ENCODE measurements at places on chromosomes 2 and 18.

DNA sequence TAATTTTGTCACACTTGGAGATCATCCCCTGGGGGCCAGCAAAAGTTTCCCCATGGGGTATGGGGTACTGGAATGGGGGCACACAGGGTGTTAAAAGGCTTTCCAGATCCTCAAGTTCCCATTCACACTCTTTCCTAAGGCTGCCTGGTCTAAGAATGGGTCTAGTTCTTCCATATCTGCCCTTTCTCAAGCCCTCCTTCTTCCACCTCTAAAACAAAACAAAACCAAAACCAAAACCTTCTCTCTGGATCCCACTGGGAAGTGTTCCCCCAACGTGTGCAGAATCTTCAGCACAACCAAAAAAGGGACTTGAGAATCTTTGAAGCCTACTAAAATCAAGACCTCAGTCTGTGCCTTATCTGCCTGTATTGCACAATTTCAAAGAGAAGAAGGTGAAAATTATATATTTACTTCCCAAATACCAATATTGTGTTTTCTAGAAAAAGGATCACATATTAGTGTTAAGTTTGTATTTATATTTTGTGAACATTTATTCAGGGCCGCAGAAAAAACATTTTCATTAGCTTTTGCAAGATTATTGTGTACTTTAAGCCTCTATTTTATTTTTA lies 207.2 kb upstream of the TCF4 start:
- no peak for DNase-seq

DNA sequence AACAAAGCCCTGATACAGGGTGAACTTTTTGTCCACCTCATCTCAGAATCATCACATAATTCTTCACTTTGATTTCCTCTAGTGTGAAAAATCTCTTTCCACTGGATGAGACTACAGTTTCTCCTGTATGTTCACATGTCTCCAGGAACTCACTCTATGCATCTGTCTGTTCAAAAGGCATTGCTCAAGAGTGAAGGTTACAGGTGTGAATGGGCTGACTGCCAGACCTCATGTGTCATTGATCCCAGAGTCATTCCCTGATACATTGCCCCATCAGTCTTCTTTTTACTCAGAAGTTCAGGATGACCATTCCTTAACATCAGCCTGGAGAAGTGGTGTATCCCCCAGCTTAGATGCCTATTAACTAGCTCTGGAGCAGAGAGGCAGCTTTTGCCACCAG lies 4.4 kb upstream of the DSC3 start:
- no peak for DNase-seq

GRCh38 chr2:63046552-63046951 lies 4.1 kb upstream of the OTX1 start:
- DNase-seq = no peak

GRCh38 chr2:168970711-168971233 lies 60.4 kb downstream of the ABCB11 start:
- no peak for DNase-seq

- DNase-seq = no peak
Observed at GRCh38 chr18:75775121-75775520, 347.6 kb upstream of the SMIM21 start.

DNA sequence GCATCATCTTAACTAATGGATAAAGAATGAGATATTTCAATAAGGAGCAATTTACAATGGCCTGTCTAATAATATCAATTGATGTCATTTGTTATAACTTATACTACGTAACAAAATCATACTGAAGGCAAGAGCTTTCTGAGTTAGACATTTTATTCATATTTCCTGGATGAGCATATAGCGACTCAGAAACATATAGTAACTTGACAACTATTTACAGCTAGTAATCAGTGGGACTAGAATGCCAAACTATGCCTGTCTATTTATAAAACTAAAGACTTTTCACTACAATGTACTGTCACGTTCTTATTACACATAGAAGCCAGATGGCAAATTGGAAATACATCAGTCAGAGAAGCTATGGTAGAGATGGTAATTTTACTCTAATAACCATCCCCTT lies 766.2 kb upstream of the TMEFF2 start:
- no peak for DNase-seq

GRCh38 chr18:3593381-3593903 lies 143.5 kb downstream of the TGIF1 start:
- DNase-seq = no peak

DNA sequence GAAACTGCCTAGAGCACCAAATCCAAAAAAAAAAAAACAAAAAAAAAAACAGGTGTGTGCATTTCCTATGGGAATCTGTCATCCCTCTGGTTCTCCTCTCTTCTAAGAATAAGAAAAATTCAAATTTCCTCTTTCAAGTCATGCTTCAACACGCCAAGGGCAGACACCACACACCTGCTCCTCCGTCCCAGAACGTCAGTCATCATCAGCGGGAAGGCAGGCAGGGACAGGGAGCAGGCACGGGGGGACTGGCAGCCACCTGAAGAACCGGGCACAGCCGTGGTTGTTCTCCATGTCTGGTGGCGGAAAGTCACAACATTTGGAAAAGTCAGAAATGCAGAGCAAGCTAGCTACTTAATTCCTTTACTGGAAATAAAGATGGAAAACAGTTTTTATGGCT lies 214.8 kb downstream of the IKZF2 start:
- no peak for DNase-seq

DNA sequence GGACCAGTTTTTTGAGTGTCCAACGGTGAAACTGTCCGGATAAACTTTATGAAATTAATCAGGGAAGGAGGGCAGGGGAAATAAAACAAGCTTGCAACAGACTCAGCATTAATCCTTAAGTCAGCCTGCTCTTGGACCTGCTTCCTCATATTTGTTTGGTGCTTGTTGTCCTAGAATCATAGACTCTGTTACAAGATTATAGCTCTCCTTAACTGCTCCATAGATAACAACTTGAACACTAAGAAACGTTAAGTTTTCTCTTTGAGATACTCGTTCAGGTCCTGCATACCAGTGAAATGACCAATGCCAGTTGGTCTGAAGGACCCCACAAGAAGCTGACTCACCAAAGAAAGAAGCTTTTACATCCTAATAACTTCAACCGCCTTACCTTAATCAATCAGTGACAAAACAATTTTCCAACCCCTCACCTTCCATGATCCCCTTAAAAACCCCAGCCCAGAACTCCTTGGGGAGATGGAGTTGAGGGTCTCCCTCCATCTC lies 493.2 kb downstream of the PID1 start:
- no peak for DNase-seq

GRCh38 chr2:150047620-150048222 lies 439.7 kb downstream of the RND3 start:
- DNase-seq = no peak

GRCh38 chr2:147989809-147990403 lies 30.6 kb downstream of the ORC4 start:
- no peak for DNase-seq

- no peak for DNase-seq
Observed at GRCh38 chr2:44010266-44010665, 14.5 kb upstream of the LRPPRC start.

GRCh38 chr2:38116762-38117161 lies 40.8 kb upstream of the CYP1B1 start:
- no peak for DNase-seq

DNA sequence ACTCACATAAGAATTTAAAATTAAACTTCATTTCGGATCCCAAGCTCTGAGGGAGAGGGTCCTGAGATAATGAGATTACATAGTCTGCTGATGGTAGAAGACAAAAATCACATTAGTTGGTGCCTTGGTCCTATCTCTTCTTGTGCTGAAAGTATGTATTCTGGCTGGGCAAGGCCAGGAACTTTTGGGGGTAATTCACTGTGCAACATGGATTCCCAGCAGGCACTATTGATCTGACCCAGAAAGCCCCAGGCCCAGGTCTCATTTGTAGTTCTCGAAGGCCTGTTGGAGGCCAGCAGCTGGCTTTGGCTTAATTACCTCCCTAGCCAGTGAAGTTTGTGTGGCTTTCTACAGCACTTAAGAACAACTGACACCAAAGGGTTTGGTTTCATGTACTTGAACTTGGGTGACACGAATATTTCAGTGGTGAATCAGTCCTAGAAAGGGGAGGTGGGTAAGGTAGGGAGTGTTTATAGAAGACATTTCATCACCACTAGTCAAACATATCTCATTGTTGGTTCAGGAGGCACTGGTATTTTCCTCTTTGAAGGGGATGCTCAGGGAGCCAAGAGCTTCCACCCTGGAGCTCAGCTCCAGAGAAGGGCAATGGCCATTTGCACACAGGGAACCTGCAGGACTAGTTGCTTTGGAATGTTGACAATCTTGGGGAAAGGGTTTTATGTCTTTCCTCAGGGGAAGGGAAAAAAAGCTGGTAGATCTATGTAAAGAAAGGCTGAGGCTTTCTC lies 217.8 kb downstream of the OSR1 start:
- no peak for DNase-seq

DNA sequence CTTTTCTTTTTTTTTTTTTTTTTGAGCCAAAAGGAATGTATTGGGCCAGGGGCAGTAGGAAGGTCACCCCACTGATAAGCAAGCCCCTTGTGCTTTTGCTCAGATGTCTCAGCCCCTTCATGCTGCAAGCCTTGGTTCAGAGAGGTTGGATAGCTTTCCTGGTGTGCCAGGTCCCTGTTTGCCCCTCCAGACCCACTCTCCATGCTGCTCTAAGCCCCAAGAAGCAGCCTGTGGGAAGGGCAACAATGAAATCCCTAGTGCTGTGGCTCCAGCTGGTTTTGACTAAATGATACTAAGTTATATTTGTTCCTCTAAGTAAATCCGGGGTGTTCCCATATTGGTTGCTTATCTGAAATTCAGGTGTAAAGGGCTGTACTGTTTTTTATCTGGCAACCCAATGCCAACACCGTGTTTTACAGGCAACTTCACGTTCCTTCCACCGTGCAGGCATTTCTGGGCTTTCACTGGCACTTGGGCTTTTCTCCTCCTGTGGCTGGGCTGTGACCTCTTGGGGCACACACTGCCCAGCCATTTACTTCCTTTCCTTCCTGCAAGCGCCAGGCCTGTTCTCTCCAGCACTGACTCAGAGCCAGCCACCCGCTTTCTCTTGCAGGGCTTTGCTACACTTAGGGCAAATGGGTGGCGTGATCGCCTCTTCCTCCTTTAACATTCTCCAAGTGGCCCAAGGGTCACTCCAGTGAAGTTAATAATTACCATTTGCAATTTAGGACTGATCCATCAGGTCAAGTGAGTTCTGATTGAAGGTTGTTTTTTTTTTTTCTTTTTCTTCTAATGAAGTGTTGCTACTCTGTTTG lies 21.6 kb downstream of the MERTK start:
- no peak for DNase-seq

GRCh38 chr2:207825978-207826377 lies 56.3 kb upstream of the FZD5 start:
- DNase-seq = no peak

DNA sequence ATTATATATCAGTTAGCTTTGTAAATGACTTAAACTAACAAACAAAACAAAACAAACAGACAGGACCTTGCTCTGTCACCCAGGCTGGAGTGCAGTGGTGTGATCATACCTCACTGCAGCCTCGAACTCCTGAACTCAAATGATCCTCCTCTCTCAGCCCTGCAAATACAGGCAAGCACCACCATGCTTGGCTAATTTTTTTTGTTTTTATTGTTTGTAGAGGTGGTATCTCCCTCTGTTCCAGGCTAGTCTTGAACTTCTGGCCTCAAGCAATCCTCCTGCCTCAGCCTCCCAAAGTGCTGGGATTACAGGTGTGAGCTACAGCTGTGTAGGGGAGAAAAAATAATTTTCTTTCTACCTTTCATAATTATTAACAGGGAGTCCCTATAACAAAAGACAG lies 33.8 kb upstream of the PPM1B start:
- DNase-seq = no peak

- no peak for DNase-seq
Observed at GRCh38 chr2:100972452-100972851, 29.6 kb upstream of the RPL31 start.

- DNase-seq = peak; percentile 58
Observed at GRCh38 chr18:63224630-63225029, 94.9 kb downstream of the BCL2 start.

DNA sequence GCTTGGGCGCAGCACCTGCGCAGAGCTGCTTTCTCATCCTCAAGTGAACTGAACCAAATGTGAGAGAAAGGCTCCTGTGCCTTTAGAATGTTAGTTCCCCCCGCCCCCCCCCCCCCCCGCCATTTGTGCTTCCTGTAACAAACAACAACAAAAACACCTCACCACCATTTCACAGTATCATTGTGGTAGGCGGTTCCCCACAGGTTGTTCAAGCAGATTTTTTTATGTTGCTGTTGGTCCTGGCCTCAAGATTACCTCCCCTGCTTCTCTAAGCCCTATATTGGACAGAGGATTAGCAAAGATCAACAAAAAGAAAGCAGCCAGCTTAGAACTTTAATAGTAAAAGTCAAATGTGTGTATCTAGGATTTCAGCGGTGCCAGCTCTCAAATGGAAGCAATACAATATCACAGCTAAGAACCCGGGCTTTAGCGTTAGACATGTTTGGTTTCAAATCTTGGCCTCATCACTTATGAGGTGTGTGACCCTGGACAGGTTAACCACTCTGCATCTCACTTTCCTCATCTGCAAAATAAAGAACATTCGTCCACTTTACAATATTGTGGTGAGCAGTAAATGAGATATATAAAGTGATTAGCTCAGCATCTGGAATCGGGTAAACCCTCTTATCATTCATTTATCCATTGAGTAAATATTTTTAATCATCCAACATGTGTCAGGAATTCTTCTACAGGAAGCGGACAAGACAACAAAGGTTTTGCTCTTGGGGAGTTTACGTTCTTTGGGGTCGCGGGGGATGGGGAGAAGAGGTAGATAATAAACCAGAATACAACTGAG lies 84.6 kb downstream of the KCTD18 start:
- no peak for DNase-seq

GRCh38 chr18:25725501-25725900 lies 364.9 kb downstream of the SS18 start:
- DNase-seq = no peak

- no peak for DNase-seq
Observed at GRCh38 chr2:241226723-241227572, 38.5 kb downstream of the ANO7 start.

DNA sequence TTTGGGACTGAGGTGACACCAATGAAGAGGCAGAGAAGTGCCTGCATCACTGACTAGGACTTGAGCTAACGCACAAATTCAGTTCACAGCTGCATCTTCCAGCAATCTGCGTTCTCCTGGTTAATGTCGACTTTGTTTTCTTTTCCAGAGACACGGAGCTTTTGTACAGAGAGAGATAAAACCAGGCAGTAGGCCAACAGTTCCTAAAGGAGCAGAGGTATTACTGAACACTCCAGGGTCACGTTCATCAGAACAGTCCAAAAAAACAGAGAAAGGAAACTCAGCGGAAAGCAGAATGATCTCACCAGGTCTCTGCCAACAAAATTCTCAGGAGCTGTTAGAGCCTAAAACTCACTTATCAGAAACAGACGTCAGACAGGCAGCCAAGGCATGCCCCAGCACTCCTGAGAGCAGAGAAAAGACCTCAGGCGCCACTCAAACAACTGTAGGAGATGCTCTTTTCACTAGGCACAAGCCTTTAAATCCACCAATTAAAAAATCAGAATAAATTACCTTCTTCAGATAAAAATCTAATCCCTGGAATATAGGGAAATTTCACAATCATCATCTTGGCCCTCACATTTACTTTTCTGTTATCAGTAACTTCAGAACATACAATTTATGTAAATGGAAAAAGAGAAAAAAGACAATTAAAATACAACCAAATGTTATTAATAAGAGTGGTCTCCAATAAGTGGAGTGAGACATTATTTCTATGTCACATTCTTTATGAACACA lies 95.9 kb upstream of the SPTBN1 start:
- DNase-seq = no peak

- DNase-seq = no peak
Observed at GRCh38 chr2:120865656-120866055, 130.0 kb downstream of the GLI2 start.
